A673 (cell line): ENCODE measurements at places on chromosomes 5 and 9. TPM values are rescaled to one million over a fixed set of nuclear protein-coding genes. Genes with fewer than 3 reads are reported as not detected.
A peak's percentile ranks its signal among the peaks of the same experiment; 100 is the strongest.

The FCN2 gene
- not detected in 2 replicates for total RNA-seq

GRCh38 chr5:124596595-124597421 lies 149.6 kb downstream of the ZNF608 start:
- peaks cover 4% of the 10 kb centered on the region for H3K27me3 ChIP-seq
- H3K4me1 ChIP-seq: no peaks in the 10 kb centered on the region
- H3K36me3 ChIP-seq: no peaks in the 10 kb centered on the region
- no peak for DNase-seq

The INSL4 gene
- not detected in 2 replicates for total RNA-seq

- no peaks in the 10 kb centered on the region for H3K36me3 ChIP-seq
- H3K27ac ChIP-seq: no peak overlapping the region
- H3K27me3 ChIP-seq: no peaks in the 10 kb centered on the region
- DNase-seq: no peak
Observed at GRCh38 chr9:69594180-69594579, 78.0 kb downstream of the APBA1 start.

- no peaks in the 10 kb centered on the region for H3K27me3 ChIP-seq
- no peak overlapping the region for H3K27ac ChIP-seq
- no peaks in the 10 kb centered on the region for H3K36me3 ChIP-seq
- no peak overlapping the region for H3K4me3 ChIP-seq
Observed at GRCh38 chr5:114415760-114416159, 53.9 kb downstream of the KCNN2 start.

DNA sequence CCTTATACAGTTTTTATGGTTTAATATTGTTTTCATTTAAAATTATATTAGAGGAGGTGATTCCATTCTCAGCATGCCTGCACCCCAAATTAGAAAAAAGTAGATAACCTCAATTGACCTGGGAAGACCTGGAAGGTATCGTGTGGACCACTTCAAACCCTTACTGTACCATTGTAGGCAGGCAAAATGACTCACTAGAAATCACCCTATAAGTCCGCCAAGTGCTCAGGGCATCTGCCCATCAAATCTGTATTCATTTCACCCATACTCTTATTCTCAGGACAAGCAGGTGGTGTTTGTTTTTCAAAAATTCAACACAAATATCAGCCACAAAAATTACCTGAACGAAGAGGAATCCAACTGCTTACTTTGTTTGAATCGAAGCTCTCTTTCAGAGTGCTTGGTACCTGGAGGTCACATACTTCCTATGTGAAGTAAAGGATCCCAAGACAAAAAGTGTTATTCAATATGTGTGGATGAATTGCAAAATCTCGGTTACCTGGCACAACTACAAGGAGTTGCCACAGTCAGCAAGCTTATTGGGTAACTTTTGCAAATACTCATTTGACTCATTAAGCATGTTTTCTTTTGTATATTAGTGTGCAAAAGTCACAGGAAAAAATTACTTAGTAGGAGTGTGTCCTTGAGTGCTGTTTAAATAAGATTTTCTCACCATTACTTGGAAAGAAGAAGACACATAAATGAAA lies 216.2 kb downstream of the ENC1 start:
- no peak overlapping the region for H3K4me3 ChIP-seq
- H3K27me3 ChIP-seq: no peaks in the 10 kb centered on the region

GRCh38 chr5:15966651-15967050 lies 212.9 kb downstream of the MARCHF11 start:
- DNase-seq: no peak
- no peaks in the 10 kb centered on the region for H3K4me1 ChIP-seq
- H3K36me3 ChIP-seq: no peaks in the 10 kb centered on the region
- no peaks in the 10 kb centered on the region for H3K27me3 ChIP-seq
- H3K27ac ChIP-seq: no peak overlapping the region

DNA sequence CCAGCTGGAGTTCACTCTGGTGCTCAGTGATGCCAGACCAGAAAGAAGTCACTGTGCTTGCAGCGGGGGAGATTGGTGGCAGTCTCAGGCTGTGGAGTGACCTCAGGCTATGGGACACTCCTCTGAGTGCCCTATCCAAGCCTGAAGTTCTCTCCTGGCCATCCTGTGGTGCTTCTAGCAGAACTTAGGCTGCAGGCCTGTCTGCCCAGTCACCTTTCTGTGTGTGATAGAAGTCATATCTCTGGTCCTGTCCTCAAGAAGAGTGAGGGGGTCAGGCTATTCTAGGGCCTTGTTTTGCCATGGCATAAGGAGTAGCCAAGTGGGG lies 9.3 kb downstream of the PDLIM4 start:
- no peak for DNase-seq
- no peaks in the 10 kb centered on the region for H3K4me1 ChIP-seq
- no peaks in the 10 kb centered on the region for H3K36me3 ChIP-seq
- no peaks in the 10 kb centered on the region for H3K27me3 ChIP-seq
- no peak overlapping the region for H3K4me3 ChIP-seq

The IFNA2 gene
- not detected in 2 replicates for total RNA-seq

GRCh38 chr5:131974956-131975726 lies 29.7 kb upstream of the MEIKIN start:
- H3K27me3 ChIP-seq: peaks cover under 1% of the 10 kb centered on the region
- H3K4me3 ChIP-seq: no peak overlapping the region
- no peaks in the 10 kb centered on the region for H3K4me1 ChIP-seq
- no peak overlapping the region for H3K27ac ChIP-seq

GRCh38 chr9:83538172-83538889 lies at the start of gene FRMD3:
TSS of gene FRMD3 (minus strand) at chr9:83538401. CDS start at chr9:83538231, 170 bp downstream.
- H3K27me3 ChIP-seq: peaks cover 76% of the 10 kb centered on the region
- peaks cover 8% of the 10 kb centered on the region for H3K4me1 ChIP-seq
- peak; percentile 73 for DNase-seq
- H3K27ac ChIP-seq: no peak within 1 kb of the TSS
- H3K36me3 ChIP-seq: no peaks in the 10 kb centered on the region

- H3K4me3 ChIP-seq: no peak overlapping the region
Observed at GRCh38 chr5:108174286-108174685, 207.6 kb downstream of the FBXL17 start.

GRCh38 chr9:105637787-105638395 lies 24.4 kb upstream of the TAL2 start:
- no peak for DNase-seq
- H3K4me3 ChIP-seq: no peak overlapping the region
- H3K4me1 ChIP-seq: no peaks in the 10 kb centered on the region
- H3K36me3 ChIP-seq: no peaks in the 10 kb centered on the region
- no peak overlapping the region for H3K27ac ChIP-seq
- H3K27me3 ChIP-seq: no peaks in the 10 kb centered on the region

The TTC1 gene
- total RNA-seq: 61.1 and 66.5 TPM in 2 replicates
